ENCODE measurements at places on chromosomes 2 and 18.

- DNase-seq, result no peak
These were observed 50.3 kb downstream of the MTERF4 start for GRCh38 chr2:241051578-241052487.

- DNase-seq, result no peak
These were observed 45.5 kb upstream of the DNMT3A start for GRCh38 chr2:25386971-25387875.

DNA sequence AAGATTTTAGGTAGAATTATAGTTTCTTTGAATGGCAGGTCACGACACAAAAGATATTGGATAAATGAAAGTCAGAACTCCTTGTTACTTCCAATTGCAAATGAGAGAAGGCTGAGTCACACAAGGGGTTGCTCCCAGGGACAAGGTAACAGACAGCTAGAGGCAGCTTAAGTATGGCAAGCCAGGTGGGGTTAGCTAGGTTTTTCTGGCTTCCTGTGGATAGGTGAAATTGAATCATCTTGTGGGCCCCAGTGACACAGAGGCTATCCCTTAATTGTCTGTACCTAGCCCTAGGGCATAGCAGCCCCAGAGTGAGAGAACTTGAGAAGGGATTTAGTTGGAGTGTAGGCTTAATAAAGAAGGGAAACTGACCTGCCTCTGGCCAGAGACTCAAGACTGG, 407.7 kb upstream of the SLC8A1 start:
- DNase-seq, result no peak

- no peak for DNase-seq
These were observed 27.8 kb upstream of the XDH start for GRCh38 chr2:31442376-31442775.

- no peak for DNase-seq
These were observed 82.3 kb downstream of the STPG4 start for GRCh38 chr2:47072728-47073191.

DNA sequence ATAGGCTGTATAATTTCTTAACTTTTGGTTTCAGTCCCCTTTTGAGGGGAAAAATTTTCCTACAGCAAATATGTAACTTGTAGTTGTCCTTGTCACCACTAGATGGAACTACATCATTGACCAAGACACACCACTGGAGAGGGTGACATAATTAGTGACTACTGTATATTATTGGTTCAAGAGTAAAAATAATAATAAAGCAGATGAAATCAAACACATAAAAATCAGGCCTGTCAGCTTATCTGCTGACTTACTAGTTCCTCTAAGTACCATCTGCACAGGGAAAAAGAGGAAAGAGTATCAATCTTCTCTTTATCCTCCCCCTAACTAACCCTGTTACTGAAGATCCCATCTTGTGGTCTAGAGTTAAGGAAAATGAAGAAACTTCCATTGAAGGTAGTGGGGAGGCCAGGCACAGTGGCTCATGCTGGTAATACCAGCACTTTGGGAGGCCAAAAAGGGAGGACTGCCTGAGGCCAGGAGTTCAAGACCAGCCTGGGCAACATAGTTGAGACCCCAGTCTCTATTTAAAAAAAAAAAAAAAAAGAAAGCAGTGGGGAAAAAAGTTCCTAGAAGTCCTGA, 29.6 kb upstream of the ENOSF1 start:
- DNase-seq, result peak; percentile 16

DNA sequence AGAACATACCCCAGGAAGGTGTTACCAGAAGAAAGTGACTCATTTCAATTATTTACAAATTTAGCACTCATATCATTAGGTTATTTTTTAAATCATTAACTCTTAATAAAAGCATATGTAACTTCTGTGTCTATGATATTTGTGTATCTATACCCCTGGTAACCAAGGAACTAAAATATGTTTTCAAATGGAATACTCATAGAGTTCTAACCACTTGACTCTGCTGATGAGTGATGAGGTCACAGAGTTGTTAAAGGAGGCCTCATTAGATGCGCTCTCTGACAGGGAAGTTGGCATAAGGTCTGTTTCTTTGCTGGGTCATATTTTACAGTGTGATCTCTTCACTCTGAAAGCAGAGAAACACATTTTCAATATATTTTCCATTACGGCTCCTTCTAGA, 73.4 kb downstream of the CCDC150 start:
- no peak for DNase-seq

DNA sequence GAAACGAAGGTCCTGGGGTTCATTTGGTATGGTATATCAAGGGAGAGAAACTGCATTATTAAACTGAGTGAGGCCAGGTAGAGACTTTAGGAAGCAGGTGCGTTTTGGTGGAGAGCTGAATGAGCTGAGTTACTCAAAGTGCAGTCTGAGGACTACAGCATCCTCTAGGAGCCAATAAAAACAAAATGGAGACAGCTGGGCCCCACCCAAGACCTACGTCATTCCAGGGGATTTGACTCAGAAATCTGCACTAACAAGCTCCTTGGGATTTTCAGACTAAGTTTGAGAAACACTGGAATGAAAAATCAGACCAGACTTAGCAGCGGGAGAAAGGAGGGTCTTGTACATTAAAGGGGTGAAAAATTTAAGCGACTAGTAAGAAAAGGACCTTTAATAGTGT, 131.5 kb downstream of the UXS1 start:
- no peak for DNase-seq

- DNase-seq, result no peak
These were observed 826.5 kb upstream of the PIK3C3 start for GRCh38 chr18:41128545-41128944.

DNA sequence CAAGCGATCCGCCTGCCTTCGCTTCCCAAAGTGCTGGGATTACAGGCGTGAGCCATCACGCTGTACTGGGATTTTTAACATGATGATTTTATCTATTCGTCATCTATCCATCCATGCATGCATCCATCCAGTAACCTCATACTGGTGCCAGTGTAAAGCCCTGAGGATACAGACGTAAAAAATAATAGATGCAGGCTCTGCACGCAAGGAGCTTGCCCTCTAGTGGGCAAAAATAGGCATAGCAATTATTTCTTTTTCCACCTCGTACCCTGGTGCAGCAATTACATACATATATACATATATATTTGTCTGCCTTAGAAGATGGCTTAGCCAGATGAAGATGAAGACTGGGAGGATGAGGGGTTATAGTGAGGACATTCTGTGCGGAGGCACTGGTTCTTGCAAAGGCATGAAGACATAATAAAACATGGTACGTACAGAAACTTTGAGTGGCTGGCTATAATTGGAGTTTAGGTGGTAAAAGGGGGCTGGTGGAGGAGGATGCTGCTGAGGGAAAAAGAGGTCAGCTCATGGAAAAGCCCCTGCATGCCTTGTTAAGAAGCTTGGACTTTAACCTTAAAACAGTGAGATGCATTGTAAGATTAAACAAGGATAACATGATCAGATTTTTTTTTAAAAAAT, 19.6 kb upstream of the RPIA start:
- DNase-seq, result peak; percentile 58
